Kidney (tissue), 22 donors: ENCODE measurements at places on chromosomes 12 and 14.

GRCh38 chr14:73208390-73208789 is 28.9 kb upstream of the PAPLN start:
- H3K27me3 ChIP-seq: no peaks in the 10 kb centered on the region
- no peak overlapping the region for H3K4me3 ChIP-seq
- H3K4me1 ChIP-seq: no peaks in the 10 kb centered on the region
- DNase-seq: no peak

GRCh38 chr14:54356172-54356571 is 40.6 kb upstream of the CDKN3 start:
- no peak for DNase-seq
- H3K4me3 ChIP-seq: no peak overlapping the region
- H3K4me1 ChIP-seq: no peaks in the 10 kb centered on the region
- H3K27ac ChIP-seq: no peak overlapping the region
- H3K36me3 ChIP-seq: no peaks in the 10 kb centered on the region

- H3K27me3 ChIP-seq: no peaks in the 10 kb centered on the region
- H3K4me1 ChIP-seq: no peaks in the 10 kb centered on the region
- H3K36me3 ChIP-seq: no peaks in the 10 kb centered on the region
- no peak for DNase-seq
- no peak overlapping the region for H3K4me3 ChIP-seq
These were observed 82.5 kb upstream of the EVL start for GRCh38 chr14:99982537-99983250.

- no peaks in the 10 kb centered on the region for H3K4me1 ChIP-seq
- H3K36me3 ChIP-seq: no peaks in the 10 kb centered on the region
- H3K27ac ChIP-seq: no peak overlapping the region
- DNase-seq: peak; percentile 81
- H3K4me3 ChIP-seq: no peak overlapping the region
These were observed 7.7 kb upstream of the TMEM132D start for GRCh38 chr12:129911428-129912049.
